ENCODE measurements at places on chromosomes 2 and 18.

- peak; percentile 40 for DNase-seq
Measured at GRCh38 chr2:159077869-159078268, 109.4 kb downstream of the TANC1 start.

DNA sequence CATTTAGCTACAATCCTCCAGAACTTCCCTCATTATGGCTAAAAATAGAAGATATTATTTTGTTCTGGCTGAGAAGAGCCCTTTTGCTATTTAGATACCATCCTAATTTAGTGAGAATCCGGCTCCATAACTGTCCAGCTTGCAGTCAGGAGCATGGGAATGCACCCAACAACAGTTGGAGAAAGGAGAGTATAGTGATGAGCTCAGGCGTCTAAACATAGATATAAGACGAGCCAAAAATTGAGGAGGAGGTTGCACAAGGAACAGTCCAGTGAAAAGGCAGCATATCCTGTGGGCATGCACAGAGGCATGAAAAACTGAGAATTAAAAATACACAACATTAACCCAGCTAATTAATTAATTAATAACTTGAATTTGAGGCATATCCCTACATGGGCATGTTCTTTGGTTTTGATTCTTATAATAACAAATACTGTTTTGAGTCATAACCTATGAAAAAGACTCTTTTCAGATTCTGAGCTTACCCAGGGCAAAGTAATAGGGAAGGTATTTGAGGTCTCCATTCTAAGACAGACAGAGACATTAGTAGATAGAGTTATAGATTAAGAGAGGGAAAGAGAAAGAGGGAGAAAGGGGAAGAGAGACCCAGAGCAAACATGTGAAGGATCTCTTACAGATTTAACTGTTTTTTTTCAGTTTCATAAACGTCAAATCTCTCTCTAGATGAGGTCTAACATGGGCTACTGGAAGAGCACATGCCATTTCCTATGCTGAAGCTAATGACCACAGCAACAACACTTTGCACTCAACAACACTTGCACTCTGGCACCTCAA, 311.2 kb downstream of the OSR1 start:
- DNase-seq = no peak

DNA sequence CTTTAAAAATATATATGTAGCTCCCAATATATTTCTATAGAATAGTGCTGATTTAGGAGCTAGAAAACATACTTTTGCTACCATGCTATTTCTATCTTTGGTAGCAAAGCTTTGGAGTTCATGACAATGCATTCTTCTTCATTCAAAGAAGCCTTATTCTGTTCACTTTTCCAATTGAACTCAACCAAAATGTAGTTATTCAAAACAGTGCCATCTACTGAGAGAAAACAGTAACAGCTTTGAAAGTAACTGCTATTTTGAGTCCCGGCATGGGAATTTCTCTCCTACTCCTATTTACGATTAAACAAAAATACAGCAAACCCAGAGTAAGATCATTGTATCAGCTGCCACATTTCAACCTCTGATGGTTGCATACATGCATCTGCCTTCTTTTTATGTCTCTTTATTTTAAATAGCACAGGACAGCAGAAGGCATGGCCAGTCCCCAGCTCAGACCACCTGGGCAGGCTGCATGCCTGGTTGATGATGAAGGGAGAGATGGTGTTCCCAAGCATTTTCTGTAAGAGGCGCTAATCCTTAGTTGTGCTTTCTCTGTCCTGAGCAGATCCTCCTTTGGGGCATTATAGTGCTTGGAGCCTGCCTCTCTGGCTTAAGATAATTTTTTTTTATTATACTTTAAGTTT, 69.7 kb upstream of the SULT1C3 start:
- peak; percentile 13 for DNase-seq

- no peak for DNase-seq
Measured at GRCh38 chr2:98245491-98245890, 100.8 kb upstream of the CNGA3 start.

GRCh38 chr2:16861111-16861510, 195.5 kb upstream of the CYRIA start:
- no peak for DNase-seq

DNA sequence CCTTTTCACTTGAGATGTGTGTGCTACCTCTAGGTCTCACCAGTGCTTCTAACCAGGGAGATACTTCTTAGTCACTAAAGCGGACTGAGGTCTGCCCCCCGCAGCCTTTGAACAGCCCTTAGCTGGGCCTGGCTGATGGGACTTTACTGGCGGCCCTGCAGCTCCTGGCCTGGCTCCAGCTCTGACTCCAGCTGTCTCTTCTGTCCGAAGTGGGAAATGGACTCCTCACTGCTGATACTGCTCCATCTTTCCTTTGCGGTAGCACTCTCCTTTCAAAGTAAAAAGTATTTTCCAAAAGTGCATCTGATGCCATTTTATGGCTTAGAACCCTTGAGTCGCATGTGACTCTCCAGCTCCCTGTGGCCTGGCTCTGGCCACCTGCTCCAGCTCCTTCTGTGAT, 64.5 kb downstream of the ATP9B start:
- DNase-seq = no peak

GRCh38 chr2:213764849-213765248, 480.6 kb downstream of the SPAG16 start:
- no peak for DNase-seq

- no peak for DNase-seq
Measured at GRCh38 chr18:24015639-24016631, 1.4 kb downstream of the TTC39C start.

DNA sequence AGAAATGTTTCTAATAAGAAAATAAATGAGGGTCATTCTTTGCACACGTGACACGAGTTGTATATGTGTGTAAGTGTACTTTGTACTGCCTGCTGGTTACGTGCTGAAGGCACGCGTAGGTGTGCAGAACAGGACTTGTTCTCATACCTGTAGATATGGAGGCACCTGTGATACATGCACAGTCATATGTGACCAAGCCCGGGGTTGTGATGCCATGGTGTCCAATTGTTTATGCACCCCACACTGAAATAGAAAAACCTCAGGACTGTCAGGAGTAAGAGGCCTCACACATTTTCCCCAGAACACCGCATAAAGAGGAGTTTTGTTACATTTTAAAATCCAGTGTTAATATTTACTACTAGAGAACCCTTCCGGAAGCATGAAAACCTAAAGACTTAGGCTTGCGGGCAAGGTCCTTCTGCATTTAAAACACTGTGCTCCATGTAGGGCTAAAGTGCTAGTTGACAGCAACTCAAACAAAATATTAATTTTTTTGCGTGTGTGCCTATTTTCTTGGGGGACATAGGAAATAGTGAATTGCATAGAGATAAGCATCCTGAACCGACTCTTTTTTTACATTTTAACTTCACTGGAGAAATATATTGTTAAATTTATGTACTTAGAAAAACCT, 9.3 kb downstream of the TSHZ1 start:
- no peak for DNase-seq

DNA sequence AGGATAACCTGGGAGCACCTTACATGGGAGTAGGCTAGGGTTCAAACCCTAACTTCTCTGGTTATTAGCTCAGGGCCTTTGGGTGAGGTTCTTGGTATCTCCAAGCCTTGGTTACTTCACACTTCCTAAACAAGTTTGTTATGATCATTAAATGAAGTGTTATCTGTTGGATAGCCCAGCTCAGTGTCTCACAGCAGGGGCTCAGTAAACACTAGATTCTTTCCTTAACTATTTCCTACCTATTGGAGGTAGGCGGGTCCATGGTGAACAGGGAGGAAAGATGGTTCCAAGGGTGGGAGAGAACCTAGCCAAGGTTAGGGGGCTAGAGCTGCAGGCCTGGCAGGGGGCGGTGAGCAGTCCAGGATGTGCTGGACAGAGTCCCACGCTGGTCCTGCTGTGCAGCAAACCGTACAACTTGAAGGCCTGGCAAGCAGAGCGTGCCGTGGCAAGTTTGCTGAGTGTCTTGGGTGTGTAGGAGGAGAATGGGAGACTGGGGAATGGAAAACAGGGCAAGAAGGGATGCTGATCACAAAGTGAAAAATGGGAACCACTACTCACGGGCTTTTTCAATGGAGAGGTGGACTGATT, 259.1 kb downstream of the PRKCE start:
- no peak for DNase-seq

DNA sequence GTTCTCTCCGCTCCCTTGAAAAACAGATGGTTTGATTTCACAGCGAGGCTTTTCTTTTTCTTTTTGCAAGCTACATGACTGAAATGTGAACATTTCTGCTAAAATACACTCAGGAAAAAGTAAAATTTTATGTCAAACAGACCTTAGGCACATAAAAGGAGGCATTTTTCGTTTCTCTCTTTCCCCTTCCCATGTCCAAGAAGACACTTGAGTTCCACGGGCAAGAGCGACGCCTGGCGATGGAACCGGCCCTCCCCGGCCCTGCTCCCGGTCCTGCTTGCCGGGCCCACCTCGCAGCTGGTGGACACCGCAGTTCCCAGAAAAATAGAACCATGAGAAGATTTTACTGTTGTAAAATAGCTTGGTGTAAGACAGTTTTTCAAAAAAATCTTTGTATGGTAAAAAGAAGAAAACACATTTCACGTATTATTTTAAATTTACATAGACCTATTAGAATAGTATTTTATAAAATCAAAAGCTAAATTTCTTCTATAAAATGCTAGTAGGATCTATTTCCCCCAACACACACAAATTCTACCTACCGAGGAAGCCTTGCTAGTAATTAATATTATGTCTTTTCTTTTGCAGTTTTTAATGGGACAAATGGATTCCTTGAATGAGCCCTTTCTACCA, 2.3 kb upstream of the ALKAL2 start:
- peak; percentile 70 for DNase-seq

DNA sequence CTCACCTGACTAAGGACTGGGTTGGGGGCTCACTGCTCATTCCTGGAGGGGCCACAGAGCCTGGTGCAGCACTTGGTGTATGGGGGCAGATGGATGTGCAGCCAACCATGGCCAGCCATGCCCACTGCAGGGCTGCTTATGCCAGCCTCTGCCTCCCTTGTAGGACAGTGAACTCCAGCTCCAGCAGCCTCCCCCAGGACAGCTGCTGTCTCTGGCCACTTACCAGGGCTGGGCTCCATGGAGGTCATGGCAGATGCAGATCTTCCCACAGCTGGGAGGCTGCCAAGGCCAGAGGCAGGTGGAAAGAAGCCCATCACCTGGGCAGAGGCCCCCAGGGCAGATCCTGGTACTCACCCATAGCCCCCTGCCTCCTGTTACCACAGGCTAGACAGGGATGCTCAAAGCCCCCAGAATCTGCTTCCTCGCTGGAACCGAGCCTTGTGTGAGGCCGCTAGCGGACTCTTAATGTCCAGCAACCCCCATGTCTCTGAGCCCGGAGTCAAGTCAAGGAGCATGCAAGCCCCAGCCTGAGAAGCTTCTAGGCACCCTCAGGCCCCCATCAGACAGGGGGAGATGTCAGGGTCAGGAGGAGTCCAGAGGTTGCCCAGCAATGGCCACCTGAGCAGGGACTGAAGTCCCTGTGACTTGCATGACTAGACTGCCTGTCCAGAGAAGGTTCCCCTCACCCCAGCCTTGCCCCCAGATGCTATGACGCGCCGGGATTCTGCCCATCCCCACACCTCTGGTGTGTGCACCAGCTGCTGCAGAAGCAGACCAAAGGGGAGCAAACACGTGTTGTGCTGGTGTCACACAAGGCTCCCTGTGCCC, 123.6 kb downstream of the TWIST2 start:
- DNase-seq = no peak

DNA sequence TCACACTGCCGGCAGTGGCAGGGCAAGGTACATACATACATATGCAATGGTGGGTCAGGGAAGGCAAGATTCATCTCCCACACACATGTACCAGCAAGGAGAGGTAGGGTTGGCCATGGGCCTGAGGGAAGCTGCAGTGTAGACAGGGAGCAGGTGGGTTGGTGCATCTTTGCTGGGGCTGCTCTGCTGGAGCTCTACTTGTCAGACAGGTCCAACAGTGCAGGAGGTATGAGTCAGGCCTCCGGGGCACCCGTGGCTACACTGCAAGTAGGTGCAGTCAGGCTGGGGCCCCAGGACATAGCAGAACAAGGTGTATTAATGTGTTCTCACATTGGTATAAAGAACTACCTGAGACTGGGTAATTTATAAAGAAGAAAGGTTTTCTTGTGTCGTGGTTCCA, 281.1 kb upstream of the COL3A1 start:
- DNase-seq = no peak

DNA sequence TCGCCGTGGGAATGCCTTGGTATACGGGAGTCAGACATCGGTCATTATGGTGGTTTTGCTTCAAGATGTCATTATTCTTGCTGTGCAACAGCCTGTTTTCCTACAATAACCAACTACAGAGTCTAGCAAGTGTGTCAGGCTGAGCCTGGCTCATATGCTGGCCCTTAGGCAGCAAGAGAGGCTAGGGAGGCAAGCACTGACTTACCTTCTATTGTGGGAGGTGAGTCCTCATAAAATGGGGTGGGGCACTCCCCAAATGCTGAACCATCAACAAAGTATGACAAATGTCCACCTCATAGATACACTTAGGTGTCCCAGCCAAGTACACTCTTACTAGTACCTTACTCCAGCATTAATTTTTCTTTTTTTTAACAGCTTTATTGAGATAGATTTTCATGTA, 77.0 kb upstream of the ATL2 start:
- DNase-seq = no peak

GRCh38 chr2:237060534-237061312, 25.0 kb upstream of the COPS8 start:
- peak; percentile 64 for DNase-seq

- no peak for DNase-seq
Measured at GRCh38 chr2:3151153-3151918, 226.3 kb downstream of the EIPR1 start.

DNA sequence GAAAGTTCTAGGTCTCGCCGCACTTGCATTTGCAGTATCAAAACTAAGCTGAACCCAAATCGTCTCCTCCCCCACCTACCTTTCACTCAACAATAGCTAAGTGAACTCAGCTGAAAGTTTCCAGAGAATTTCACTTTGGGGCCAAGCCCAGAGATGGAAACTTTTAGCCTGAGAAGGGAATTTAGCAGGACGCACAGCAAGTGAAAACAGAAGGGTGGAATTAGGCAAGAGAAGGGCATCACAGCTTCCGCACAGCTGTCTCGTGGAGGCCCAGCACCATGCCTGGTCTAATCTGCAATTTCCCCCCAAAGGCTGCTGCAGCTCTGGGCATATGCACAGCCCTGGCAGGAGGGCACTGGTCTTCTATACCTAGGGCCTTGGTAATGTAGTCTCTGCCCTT, 262.0 kb downstream of the TNS1 start:
- DNase-seq = no peak

GRCh38 chr2:44810892-44811530, 130.5 kb upstream of the SIX3 start:
- DNase-seq = no peak

GRCh38 chr2:83280391-83280790, 1178.7 kb downstream of the SUCLG1 start:
- DNase-seq = no peak

- DNase-seq = peak; percentile 83
Measured at GRCh38 chr18:54720620-54721019, 107.7 kb upstream of the RAB27B start.

- no peak for DNase-seq
Measured at GRCh38 chr18:9150121-9150520, 13.5 kb downstream of the ANKRD12 start.
